ENCODE measurements at places on chromosomes 4 and X. TPM values are rescaled to one million over a fixed set of nuclear protein-coding genes. Genes with fewer than 3 reads are reported as not detected.

DNA sequence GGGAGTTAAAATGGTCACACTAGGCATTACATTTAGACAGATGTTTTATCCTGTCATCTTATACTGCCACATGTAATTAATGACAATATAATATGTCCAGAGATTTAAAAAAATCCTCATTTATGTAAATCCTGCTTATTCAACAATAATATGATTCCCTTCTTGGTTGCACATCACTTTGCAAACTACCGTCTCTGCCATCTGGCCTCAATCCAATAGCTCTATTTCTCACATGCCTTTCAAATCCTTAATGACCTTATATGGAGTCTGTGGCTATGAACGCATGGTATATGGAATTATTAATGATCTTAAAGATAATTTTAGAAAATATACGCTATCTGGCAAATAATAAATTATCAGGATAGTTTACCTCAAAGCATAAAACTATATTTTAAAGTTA is 144.5 kb downstream of the NPNT start:
- DNase-seq = no peak
- no peak overlapping the region for H3K4me3 ChIP-seq
- peaks cover 9% of the 10 kb centered on the region for H3K4me1 ChIP-seq
- no peaks in the 10 kb centered on the region for H3K27me3 ChIP-seq
- no peaks in the 10 kb centered on the region for H3K36me3 ChIP-seq
- H3K27ac ChIP-seq = no peak overlapping the region

- H3K36me3 ChIP-seq = no peaks in the 10 kb centered on the region
- DNase-seq = no peak
- H3K4me3 ChIP-seq = no peak overlapping the region
- no peak overlapping the region for H3K27ac ChIP-seq
Observed at GRCh38 chr4:68147079-68147478, 17.4 kb upstream of the TMPRSS11F start.

- no peak for DNase-seq
- H3K4me3 ChIP-seq = no peak overlapping the region
- H3K27ac ChIP-seq = no peak overlapping the region
- H3K27me3 ChIP-seq = no peaks in the 10 kb centered on the region
Observed at GRCh38 chr4:61044837-61045236, 155.3 kb upstream of the ADGRL3 start.

Gene ITM2A
- total RNA-seq = not detected

Gene ATOH1
- not detected for total RNA-seq

DNA sequence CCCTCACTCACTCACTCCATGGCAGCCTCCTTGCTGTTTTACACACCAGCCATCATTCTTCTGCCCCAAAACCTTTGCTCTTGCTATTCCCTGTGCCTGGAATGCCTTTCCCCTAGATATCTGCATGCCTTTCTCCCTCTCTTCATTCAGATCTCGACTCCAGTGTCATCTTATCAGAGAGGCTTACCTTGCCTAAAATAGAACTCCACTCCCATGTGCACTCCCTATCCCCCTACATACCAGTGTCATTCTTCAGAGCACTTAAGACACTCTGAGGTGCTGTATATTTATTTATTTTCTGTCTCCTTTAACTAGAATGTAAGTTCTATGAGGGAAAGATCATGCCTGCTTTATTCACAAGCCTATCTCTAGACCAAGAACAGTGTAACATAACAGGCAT is 45.1 kb downstream of the ZGRF1 start:
- H3K36me3 ChIP-seq = no peaks in the 10 kb centered on the region
- H3K27me3 ChIP-seq = no peaks in the 10 kb centered on the region
- no peak overlapping the region for H3K27ac ChIP-seq

DNA sequence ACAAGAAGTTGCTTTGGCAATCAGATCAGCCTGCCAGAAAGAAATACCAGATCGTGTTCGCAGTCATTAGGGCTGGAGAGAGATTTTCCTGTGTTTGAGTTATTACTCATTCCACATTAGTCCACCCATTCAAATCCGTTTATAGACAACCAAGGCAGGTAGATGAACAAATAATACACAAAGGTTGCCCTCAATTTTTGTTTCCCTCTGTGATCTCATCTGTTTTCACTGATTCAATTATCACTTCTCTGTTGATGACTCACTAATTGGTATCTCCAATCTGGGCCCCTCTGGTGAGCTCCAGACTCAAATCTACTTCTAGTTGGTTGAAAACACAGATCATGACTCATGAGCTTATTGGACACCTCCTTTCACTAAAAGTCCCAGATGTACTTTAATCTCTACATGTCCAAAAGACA is 54.5 kb downstream of the CHM start:
- H3K27me3 ChIP-seq = no peaks in the 10 kb centered on the region
- no peaks in the 10 kb centered on the region for H3K36me3 ChIP-seq
- H3K27ac ChIP-seq = peak overlapping the region; percentile 66
- H3K4me3 ChIP-seq = no peak overlapping the region
- peak; percentile 59 for DNase-seq

Gene XK
- not detected for total RNA-seq

DNA sequence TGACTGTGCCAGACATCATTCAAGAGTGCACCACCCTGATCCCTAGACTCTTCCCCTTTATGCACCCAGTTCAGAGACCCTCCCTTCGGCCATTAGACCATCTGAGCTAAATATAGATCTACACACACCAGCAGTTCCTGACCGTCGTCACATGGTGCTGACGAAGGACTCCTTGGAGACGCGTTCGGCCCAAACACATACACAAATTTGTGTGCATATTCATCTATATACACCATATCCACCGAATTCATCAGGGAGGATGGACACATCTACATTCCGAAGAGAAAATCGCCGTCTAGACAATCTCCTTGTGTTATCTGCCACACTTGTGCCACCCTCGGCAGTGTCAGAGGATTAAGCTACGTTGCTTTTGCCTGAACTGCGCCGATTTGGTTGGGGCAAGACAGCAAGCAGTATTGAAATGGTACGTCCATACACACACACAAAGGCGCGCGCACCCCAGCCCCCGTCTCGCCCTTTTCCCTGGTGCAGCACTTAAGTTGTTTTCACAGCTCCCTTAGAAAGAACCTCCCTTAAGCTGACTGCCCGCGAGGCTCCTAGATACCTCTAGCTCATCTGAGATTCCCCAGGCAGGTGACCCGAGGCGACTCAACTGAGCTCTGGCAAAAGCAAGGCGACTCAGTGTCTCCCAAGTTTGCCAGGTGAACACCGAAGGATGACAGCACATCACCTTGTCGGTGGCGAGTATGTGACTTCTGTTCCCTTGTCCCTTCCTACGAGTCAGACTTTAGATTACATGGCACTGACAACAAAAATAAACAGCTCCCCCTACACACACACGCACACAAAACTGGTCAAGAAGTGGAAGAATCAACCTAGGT is 1.0 kb downstream of the RASGEF1B start:
- H3K27ac ChIP-seq = no peak overlapping the region
- no peaks in the 10 kb centered on the region for H3K36me3 ChIP-seq
- H3K4me1 ChIP-seq = peaks cover 9% of the 10 kb centered on the region

Gene SYN1
- total RNA-seq = not detected

DNA sequence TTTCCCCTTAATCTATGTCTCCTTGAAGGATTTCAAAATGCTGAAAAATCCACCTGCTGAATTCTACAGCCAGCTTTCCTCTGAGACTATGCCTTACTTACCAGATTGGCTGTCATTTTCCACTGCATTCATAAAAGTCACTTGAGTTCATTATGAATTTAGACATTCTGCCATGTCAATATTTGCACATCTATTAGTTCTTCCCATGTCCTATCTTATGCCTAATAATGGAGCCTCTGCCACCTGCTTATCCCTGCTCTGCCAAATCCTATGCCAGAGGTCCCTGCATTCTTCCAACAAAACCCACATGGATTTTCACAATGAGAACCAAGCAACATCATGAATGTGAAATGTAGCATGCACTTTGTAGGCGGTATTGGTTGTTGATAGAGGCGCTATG is 42.6 kb downstream of the GASK1B start:
- no peak overlapping the region for H3K4me3 ChIP-seq
- no peak for DNase-seq
- H3K27ac ChIP-seq = no peak overlapping the region
- no peaks in the 10 kb centered on the region for H3K27me3 ChIP-seq
- H3K4me1 ChIP-seq = peaks cover 21% of the 10 kb centered on the region
- H3K36me3 ChIP-seq = no peaks in the 10 kb centered on the region

DNA sequence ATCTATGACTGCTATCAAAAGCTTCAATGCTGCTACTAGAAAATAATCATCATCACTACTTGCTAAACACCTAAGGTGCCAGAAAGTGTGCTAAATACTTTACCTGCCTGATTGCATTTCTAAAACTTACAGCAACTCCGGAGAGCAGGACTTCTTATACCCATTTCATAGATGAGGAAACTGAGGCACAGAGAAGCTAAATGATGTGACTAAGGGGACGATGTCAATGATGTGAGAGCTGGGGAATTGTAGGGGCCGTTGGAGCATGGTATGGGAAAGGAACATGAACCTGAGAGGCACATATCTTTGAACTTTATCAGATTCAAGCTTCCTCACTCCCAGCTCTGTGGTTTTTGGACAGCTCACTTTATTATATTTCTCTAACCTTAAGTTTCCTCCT is 38.7 kb downstream of the CCKAR start:
- DNase-seq = no peak

Gene XAGE2
- total RNA-seq = not detected

GRCh38 chrX:22081475-22082092 is 49.5 kb downstream of the PHEX start:
- H3K27ac ChIP-seq = no peak overlapping the region
- no peaks in the 10 kb centered on the region for H3K4me1 ChIP-seq
- no peak overlapping the region for H3K4me3 ChIP-seq
- DNase-seq = peak; percentile 67

DNA sequence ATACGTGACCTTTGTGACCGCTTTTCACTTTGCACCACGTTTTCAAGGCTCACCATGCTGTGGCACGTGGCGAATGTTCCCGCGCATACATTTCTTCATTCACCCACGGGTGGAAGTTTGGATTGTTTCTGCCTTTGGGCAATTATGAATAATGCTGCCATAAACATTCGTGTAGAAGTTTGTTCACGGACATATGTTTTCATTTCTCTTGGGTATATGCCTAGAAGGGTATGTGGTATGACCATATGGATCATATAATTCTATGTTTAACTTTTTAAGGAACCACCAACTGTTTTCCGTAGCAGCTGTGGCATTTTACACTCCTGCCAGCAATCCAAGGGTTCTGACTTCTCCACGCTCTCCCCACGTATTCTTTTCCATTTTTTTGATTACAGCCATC is 60.9 kb upstream of the MXD4 start:
- H3K27ac ChIP-seq = no peak overlapping the region
- no peak for DNase-seq
- H3K4me3 ChIP-seq = no peak overlapping the region

- H3K4me3 ChIP-seq = no peak overlapping the region
- no peak overlapping the region for H3K27ac ChIP-seq
- peak; percentile 81 for DNase-seq
- peaks cover 20% of the 10 kb centered on the region for H3K4me1 ChIP-seq
- H3K27me3 ChIP-seq = no peaks in the 10 kb centered on the region
Observed at GRCh38 chr4:123599061-123599919, 202.7 kb downstream of the SPRY1 start.

Gene HGFAC
- total RNA-seq = not detected

DNA sequence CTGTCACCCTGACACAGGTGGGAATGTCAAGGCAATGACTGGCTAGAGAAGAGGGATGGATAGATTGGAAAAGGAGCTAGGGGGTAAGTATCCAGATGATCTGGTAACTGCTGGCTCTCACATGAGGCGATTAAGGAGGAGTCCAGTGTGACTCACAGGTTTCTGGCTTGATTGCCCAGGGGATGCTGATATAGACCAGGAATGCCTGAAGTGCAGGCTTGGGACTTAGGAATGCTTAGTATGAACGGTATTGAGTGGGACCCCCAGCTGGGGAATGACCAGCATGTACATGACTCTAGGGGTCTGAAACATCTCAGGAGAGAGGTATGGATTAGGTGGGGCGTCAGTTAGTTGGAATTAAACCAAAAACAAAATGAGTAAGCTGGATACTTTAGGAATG is 65.8 kb upstream of the PRPS1 start:
- no peaks in the 10 kb centered on the region for H3K36me3 ChIP-seq
- H3K27me3 ChIP-seq = no peaks in the 10 kb centered on the region
- peak overlapping the region; percentile 70 for H3K27ac ChIP-seq
- peaks cover 57% of the 10 kb centered on the region for H3K4me1 ChIP-seq

Gene ARHGAP36
- total RNA-seq = not detected

DNA sequence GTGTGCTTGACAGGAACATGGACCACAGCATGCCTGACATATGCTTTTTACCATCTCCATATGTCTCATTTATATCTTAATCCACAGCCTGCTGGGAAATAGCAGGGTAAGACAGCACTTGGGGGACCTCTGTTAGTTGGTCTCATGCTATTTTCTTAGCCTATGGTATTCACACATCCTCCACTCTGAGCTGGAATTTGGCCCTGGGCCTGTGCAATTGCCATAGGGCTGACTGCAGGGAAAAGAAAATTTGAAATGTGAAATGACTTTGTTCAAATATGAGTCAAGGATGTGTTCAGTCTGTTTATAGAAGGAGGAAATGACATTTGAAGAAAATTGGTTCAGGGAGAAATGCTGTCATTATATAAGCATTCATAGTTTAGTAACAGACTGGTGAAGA is 9.6 kb upstream of the MAP7D3 start:
- H3K27me3 ChIP-seq = no peaks in the 10 kb centered on the region
- peak overlapping the region; percentile 88 for H3K27ac ChIP-seq
- H3K4me1 ChIP-seq = peaks cover 30% of the 10 kb centered on the region
- no peaks in the 10 kb centered on the region for H3K36me3 ChIP-seq
- H3K4me3 ChIP-seq = no peak overlapping the region
- DNase-seq = peak; percentile 82

- no peak for DNase-seq
- H3K4me3 ChIP-seq = no peak overlapping the region
- H3K27ac ChIP-seq = no peak overlapping the region
- H3K27me3 ChIP-seq = no peaks in the 10 kb centered on the region
- no peaks in the 10 kb centered on the region for H3K36me3 ChIP-seq
Observed at GRCh38 chr4:25433966-25434827, 57.1 kb downstream of the ANAPC4 start.

GRCh38 chrX:7052541-7052940 is 95.0 kb upstream of the STS start:
- H3K36me3 ChIP-seq = no peaks in the 10 kb centered on the region
- H3K27ac ChIP-seq = no peak overlapping the region
- no peak for DNase-seq
- H3K4me1 ChIP-seq = no peaks in the 10 kb centered on the region
- no peaks in the 10 kb centered on the region for H3K27me3 ChIP-seq

DNA sequence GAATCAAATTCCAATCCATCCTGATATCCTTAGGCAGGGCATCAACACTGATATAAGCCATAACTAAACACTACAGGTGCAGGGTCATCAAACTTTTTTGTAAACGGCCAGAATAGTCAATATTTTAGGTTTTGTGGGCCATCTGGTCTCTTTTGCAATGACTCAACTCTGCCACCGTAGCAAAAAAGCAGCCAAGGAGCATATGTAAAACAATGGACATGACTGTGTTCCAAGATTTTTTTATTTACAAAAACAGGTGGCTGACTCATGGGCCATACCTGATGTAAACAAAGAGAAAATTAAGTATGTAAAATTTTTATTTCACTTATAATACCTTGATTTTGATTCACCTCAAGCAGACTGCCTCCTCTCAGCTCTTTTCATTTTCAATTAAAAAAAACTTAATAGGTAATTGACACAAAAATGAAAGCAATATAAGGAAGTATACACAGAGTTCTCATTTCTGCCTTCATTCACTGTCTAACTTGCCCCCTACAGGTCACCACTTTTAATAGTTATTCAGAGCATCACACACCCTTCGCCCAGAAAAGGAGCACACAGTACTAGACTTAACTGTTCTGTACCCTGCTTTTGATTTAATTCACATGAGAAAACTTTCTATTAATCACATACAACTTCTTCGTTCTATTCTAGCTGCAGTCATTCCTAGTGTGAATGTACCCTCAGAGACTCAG is 35.3 kb upstream of the GPM6B start:
- H3K4me3 ChIP-seq = no peak overlapping the region
- H3K27ac ChIP-seq = no peak overlapping the region
- H3K27me3 ChIP-seq = no peaks in the 10 kb centered on the region
- H3K36me3 ChIP-seq = no peaks in the 10 kb centered on the region
